ENCODE measurements at places on chromosomes 11 and 22.

GRCh38 chr11:77386178-77386577, 84.7 kb upstream of the GDPD4 start:
- no peak for DNase-seq

DNA sequence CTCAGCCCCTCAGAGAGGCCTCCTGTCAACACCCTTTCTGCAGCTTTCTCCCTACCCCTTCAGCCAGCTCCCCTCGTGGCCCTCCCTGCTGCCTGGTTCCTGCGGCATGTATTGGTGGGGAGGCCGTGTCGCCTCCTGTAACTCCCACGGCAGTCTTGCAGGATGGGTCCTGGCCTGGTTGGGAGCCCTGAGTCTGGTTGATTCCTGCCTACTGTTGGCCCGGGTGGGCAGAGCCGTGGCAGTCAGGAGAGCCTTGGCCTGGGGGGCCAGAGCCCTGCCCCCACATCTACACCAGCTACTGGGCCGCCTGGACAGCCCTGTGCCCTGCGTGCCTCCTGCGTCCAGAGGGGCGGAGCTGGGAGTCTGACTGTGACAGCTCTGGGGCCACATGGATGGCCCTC, 30.3 kb upstream of the GRAMD4 start:
- no peak for DNase-seq

GRCh38 chr11:7667460-7667859, 5.8 kb downstream of the CYB5R2 start:
- DNase-seq, result no peak

DNA sequence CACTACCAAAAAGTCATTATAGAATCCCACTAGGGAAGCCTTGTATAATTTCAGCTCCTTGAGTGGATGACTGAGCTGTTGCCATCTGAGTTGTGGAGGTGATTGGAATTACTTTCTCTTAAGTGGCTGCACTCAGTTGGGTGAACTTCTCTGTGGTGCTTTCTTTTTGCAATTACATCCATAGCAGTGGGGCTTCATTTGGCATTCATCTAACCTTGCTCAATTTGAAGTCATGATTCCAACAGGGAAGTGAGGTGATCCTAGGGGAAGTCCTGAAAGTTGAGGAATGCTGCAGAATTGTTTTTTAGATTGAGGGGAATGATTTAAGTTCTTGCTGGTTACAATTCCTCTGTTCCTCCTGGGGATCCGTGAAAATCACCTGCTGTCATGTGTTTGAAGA, 39.6 kb downstream of the ARHGAP42 start:
- no peak for DNase-seq

DNA sequence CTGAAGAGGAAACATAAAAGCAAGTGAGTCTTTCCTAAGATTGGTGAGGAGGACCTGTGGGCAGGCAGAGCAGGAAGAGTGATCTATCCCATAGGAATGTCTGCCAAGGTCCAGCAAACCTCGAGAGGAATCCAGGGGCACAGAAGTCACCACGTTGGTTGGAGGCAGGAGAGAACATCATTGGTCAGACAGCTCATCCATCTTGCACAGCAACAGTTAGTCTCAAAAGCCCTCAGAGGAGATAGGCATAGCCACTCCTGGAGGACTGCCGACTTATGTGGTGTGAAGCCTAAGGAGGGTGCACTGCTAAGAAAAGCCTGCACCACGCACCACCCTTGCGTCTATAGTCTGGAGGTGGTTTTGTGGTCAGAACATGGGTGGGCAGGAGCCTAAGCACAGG, 109.1 kb downstream of the RASSF10 start:
- no peak for DNase-seq

- DNase-seq, result no peak
Measured at GRCh38 chr11:64037027-64037634, 1.4 kb downstream of the FLRT1 start.

DNA sequence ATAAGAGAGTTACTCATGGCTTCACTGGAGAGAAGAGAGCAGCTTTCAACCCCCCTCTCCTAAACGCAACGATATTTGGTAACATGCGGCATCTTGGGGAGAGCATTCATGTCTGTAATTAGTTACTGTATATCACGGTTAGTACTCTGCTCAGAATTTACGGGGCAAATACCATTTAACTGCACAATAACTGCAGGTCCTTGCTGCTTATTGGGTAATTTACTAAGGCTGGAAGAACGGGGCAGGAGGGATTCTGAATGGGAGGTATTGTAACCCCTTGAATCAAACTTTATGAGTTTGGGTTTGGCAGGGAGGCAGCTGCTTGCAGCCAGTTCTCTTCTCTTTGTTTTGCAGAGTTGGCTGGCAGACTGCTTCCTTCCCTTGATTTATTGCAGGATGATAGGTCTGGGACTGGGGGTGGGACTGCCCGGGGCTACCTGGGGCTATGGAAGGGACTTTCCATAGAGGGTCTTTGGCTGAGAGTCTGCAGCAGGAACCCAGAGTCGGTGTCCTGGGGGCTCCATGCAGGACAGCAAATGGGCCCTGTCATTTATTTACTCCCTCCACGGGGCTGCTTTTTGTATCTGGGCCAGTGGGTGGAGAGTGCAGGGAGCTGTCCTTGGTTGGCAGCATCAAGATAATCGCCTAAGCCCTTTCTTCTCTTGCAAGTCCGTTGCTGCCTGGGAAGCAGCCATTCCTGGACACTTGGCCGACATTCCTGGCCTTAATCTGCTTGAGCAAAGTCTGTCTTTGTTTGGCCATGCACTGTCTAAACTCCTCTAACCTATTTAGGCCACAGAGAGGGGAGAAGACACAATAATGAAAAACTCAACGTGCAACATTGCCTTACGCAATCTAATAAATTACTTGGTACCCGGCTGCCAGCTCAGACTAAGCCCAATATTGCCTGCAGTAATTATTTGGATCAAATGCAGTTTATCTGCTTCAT, 188.9 kb downstream of the ST3GAL4 start:
- DNase-seq, result peak; percentile 64

DNA sequence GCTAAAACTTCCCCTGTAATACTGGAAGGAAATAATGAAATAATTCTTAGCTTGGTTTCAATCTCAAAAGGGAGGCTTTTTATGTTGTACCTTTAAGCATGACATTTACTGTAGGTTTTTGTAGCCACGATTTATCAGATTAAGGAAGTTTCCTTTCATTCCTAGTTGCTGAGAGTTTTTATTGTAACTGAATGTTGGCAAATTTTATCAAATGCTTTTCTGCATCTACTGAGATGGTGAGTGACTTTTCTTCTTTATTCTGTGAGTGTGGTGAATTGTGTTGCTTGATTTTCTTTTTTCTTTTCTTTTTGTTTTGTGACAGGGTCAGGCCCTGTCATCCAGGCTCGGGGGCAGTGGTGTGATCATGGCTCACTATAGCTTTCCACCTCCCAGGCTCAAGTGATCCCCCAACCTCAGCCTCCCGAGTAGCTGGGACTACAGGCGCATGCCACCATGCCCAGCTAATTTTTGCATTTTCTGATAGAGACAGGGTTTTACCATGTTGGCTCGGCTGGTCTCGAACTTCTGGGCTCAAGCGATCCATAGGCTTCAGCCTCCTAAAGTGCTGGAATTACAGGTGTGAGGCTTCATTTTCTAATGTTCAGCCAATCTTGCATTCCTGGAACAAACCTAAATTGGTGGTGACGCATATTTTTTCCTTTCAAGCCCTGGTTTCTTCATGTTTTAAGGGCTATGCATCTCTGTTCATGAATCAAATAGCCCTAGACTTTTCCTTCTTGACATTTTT, 26.2 kb downstream of the SUSD2 start:
- DNase-seq, result no peak

GRCh38 chr11:83072350-83073242, 899 bp upstream of the RAB30 start:
- no peak for DNase-seq

GRCh38 chr11:646214-646613, 9.1 kb downstream of the DRD4 start:
- no peak for DNase-seq

GRCh38 chr11:31702966-31703365, 108.2 kb downstream of the PAX6 start:
- DNase-seq, result no peak

GRCh38 chr11:131616481-131617140, 246.2 kb downstream of the NTM start:
- DNase-seq, result no peak

DNA sequence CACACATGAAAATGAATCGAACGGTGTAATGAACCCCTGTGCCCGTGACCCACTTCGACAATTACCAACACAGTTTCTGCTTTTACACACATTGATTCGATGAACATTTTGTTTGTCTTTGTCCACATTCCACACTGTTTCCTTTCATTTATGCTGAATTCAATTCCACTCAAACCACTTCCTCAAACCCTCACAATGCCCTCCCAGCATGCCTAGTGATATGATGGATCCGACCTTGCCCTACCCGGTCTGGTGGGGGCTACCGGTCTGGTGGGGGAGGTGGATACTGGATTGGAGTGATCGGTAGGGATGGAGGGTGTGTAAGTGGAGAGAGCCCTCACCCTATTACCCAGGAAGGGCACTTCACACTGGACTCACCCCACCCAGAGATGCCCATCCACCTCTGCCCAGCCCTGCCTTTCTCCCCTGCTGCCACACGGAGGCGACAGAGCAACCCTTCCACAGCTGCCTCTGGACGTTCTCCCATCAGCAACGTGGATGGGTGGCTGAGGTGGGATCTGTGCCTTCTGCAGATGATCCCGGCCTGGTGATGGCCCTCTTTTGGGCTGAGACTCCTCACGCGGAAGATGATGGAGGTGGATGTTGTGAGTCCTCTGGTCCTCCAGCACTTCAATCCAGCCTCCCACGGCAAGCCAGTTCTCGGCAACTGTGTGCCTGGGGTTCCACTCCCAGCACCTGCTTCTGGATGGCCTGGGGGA, 33.0 kb upstream of the P2RY2 start:
- peak; percentile 70 for DNase-seq

- peak; percentile 32 for DNase-seq
Measured at GRCh38 chr22:46428602-46429324, 93.2 kb downstream of the TRMU start.

DNA sequence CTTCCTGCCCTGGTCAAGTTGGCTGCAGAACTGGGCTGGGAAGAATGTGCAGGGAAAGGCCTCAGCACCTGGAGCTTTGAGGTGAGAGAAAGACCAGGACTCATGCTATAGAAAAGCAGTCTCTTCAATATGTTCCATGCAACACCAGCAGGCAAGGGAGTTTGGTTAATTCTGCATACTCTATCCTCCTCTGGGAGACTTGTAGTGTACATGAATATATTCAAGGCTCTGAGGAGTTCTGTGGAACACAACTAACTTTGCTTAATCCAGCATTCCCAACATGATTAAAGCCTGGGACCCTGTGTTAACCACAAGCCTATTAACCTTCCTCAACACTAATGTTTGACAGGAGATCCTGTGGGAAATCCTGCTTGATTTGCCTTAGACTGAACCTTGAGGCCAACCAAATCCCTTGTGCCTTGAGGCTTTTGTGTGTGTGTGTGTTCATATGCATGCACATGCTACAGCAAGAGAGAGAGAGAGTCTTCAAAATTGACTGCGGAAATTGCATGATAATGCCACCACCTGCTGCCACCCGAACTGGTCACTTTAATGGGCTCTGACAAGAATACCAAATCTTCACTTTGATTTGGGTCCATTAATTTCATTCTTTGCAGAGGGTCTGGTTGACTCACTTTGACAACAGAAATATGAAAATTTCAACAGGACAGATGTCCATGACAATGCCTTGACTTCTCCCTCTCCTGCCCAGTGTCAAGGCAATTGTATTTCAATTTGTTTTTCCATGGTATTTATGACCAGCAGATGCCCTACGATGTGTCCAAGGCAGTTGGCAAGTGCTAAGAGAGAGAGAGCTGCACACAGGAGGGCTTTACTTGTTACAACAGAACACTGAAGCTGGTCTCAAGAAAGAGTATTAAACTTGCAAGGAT, 238.2 kb upstream of the ZBED5 start:
- no peak for DNase-seq

DNA sequence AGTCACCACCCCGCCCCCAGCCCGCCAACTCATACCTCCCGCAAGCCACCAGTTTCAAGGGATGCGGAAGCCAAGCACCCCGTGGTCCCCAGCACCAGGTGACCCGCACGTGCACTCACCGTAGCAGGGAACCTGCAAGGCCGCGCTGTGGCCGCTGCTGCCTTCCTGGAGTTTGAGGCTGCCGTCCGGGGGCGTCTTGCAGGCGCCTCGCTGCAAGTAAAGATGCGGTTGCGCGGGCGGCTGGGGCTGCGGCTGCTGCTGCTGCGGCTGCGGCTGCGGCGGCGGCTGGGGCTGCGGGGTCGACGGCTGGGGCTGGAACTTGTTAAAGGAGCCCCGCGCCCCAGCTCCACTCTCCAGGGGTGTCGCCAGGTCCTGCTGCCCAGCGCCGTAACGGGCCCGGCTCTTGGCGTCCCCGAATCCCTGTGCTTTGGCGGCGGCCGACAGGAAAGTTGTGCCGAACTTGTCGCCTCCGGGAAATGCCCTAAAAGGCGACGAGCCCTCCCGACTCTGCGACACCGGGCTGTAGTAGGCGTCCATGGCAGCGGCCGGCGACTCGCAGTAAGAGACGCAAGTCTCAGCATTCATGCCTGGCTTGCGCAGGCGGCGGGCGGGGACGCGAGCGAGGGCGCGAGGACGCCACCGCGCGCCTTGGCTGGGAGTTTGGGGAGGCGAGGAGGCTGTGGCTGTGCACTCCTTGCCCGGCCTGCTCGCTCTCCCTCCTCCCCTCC, at the start of gene ALX4:
Gene ALX4 (minus strand): TSS at position 662 of the 728 bp plus-strand sequence. CDS start 77 bp downstream, at position 585.
- DNase-seq, result peak; percentile 68

DNA sequence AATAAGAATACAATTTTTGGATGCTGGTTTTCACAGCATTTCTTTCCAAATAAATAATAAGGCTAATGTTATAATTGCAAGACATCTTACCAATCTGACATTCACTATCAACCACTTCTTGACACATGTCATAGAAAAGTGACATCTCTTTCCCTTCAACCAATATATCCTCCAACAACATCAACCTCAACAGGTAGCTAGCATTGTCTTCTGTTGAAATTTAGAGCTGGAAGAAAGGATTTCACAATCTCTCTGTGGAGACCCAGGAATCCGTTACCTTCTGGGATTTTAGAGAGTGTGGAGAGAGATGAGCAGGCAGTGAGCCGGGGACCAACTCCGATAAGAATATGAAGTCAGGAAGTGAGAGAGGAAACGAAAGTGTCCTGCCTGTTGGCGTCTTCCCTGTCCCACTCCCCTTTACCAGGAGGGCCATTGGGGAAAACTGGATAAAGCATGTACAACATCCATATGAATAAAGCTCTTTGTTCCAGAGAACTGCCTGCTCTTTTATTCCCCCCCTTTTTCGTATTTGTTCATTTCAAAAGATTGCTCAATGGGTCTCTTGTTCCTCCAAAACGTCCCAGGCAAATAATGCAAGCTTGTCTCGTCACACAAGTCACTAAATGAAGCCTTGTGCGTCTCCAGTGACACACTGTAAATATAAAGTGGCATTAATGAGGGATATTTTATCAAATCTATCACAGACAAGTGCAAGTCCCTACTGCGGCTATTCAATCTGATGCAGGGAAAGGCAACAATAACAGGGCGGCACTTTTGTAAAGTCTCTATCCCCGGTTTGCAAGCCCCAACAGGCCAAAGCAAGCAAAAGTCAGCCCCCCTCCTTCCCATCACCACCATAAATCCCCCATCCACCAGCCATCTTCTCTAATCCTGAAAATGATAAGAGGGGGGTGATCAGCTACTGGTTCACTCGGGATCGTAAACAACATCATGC, 3.4 kb downstream of the CADM1 start:
- DNase-seq, result no peak

GRCh38 chr11:121482231-121483129, 29.7 kb upstream of the SORL1-AS1 start:
- no peak for DNase-seq

All from nephron progenitor cell (in vitro differentiated cells).